ENCODE measurements at places on chromosomes 7 and 10. TPM values are rescaled to one million over a fixed set of nuclear protein-coding genes. Genes with fewer than 3 reads are reported as not detected.
A peak's percentile ranks its signal among the peaks of the same experiment; 100 is the strongest.

JAZF1 gene
- 21.8 TPM for total RNA-seq

RASA4 gene
- 25.1 TPM for total RNA-seq

NHLRC2 gene
- total RNA-seq = 21.6 TPM

C10orf53 gene
- not detected for total RNA-seq

KRIT1 gene
- total RNA-seq = 28.8 TPM

SPDYE2B gene
- total RNA-seq = not detected

- DNase-seq = peak; percentile 48
Measured at GRCh38 chr7:2802504-2803341, 41.4 kb downstream of the GNA12 start.

- DNase-seq = no peak
Measured at GRCh38 chr7:75888464-75889222, 9.8 kb downstream of the RHBDD2 start.

All from H1 (cell line).